Activated CD8-positive, alpha-beta memory T cell treated with anti-CD3 and anti-CD28 coated beads for 1 hour (primary cell): ENCODE measurements at places on chromosomes 1 and 21.

DNA sequence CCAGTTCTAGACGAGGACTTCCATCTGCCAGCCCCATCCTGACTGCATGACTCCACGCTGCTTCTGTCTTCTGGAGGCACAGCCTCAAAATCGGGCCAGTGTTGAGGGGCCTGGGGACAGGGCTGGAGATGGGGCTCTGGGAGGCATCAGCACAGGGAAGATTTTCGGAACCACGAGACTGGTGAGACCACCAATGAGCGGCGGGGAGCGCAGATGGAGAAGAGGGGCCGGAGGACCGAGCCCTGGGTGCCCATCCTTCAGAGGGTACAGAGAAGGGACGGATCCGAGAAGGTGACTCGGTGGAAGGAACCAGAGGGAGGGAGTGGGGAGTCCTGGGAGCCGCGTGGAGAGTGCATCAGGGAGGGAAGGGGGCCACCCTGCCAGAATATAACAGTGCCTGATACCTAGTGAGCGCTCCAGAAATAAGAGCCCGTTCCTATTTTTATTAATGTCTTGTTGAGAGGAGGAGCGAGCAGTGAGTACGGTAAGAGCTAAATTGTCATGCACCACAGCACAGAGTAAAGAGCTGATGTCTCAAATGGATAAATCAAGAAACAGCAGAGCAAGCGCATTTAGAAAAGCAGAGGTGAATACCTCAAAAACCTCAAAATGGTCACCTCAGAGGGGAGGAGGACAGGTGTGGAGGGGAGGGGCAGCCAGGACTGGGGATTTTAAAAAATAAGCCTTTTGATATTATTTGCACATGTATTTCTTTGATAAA, 26.2 kb upstream of the KIF26B start:
- no peak for DNase-seq

DNA sequence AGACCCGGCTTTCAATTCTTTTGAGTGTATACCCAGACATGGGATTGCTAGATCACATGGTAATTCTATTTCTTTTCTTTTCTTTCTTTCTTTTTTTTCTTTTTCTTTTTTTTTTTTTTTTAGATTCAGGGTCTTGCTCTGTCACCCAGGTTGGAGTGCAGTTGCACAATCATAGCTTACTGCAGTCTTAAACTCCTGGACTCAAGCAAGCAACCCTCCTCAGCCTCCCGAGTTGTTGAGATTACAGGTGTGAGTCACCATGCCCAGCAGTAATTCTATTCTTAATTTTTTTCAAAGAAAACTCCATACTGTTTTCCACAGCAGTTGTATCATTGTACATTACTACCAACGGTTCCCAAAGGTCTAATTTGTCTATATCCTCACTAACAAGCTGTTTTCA, 13.5 kb upstream of the RNF186 start:
- no peak for DNase-seq

GRCh38 chr1:198132060-198132781, 24.6 kb upstream of the NEK7 start:
- DNase-seq, result no peak

DNA sequence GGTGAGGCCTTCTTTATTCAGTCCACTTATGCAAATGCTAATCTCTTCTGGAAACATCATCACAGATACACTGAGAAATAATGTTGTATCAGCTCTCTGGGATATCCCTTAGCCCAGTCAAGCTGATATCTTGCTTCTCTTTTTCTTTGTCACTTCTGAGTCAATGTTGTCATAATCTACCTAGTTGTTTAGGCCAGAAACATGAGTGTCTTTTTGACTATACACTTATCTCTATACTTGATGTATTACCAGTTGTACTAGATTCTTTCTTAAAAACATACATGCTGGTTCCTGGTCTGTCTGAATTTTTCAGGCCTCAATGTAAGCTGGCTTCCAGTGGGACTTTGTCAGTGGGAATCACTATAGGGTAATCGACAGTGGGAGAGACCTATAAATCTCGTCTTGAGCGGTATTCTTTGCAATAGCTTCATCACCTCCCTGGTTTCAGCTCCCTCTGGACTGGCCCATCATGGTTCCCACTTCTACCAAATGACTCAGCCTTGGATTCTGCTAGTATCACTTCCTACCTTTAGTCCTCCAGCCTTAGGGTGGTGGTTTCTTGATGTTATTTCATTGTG, 135.2 kb upstream of the CYYR1 start:
- DNase-seq, result no peak

DNA sequence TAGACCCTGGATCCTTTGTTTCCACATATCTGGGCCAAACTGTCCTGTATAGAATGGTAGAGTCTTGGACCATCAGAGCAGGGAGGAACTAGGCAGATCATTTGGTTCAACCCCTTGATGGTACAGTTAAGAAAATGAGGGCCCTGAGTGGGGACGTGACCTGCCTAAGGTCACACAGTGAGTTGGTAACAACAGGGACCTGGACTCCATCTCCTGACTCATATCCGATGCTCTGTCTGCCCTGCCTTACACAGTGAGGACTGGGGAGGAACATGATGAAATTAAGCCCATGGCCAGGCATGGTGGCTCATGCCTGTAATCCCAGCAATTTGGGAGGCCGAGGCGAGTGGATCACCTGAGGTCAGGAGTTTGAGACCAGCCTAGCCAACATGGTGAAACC, 440.2 kb downstream of the PTPRU start:
- DNase-seq, result no peak

DNA sequence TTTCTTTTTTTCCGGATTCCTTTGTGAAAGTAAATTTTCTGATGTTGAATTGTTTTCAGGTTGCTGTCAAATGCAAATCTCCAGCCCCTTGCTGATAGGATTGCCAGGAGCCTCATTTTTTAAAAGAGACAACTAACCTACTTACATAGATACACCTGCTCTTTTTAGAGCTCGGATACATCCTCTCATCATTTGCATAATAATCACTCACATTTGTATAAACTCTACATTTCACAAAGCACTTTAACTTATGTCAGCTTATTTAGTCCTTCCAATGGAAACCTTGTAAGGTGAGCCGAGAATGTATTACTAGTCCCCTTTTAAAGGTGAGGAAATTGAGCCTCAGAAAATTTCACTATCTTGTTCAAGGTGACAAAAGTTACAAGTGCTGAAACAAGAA, 84.8 kb downstream of the KCTD3 start:
- DNase-seq, result no peak

DNA sequence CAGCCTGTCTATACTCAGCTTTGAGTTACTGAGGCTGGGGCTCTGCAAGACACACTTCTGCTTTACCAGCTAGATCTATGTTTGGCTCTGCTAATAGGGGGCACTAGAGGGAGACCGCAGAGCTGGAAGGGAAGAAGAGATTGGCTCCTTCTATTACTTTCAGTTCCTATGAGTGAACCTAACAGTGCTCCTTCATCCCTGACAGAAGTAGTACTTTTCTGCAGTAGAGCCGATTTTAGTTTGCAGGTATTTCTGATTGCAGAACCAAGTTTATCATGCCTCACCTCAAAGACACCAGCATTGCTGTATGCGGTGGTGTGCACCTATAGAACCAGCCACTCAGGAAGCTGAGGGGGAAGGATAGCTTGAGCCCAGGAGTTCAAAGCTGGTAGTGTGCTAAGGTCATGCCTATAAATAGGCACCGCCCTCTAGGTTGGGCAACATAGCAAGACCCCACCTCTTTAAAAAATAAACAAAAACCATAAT, 5.7 kb upstream of the ZDHHC18 start:
- DNase-seq, result no peak

DNA sequence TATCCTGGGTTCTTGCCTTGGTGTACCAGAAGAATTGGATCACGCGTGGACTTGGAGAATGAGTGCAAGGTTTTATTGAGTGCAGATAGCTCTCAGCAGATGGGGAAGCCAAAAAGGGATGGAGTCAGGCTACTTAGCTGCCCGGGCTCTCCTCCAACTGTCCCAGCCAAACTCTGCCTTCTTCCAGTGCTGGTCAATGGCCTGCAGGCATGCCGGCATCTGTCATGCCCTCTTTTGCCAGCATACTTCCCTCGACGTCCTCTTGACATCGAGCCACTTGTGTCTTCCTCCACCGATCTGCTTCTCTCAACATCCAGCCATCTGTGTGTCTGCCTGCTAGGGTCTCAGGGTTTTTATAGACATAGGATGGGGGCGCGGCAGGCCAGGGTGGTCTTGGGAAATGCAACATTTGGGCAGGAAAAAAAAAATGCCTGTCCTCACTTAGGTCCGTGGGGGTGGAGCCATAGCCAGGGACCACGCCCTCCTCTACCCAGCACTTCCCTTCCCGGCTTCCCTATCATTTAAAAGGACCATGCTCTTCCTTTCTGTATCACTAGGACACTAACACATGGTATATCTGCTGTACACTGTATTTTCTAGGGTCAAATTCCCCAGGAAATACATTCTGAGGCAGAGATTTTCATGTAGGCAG, 47.0 kb upstream of the BCAR3 start:
- no peak for DNase-seq

GRCh38 chr1:208025031-208025430, 114.1 kb upstream of the CD34 start:
- no peak for DNase-seq

DNA sequence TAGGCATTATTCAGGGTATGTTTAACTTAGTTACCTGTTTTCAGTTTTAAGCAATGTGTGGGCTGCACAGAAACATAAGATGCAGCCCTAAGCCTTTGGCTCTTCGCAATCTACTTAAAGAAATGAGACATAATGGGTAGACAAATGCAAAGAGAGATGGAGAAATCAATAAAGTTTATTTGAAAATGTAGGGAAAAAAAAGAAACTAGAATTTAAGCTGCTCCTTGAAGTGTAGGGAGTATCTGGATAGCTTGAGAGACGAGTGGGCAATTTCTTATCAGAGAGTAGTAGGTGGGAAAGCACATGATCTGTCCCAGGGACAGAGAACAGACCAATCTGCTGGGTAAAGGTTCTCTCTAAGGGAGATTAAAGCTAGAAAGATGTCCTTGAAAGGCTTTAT, 8.9 kb downstream of the WNT2B start:
- no peak for DNase-seq

DNA sequence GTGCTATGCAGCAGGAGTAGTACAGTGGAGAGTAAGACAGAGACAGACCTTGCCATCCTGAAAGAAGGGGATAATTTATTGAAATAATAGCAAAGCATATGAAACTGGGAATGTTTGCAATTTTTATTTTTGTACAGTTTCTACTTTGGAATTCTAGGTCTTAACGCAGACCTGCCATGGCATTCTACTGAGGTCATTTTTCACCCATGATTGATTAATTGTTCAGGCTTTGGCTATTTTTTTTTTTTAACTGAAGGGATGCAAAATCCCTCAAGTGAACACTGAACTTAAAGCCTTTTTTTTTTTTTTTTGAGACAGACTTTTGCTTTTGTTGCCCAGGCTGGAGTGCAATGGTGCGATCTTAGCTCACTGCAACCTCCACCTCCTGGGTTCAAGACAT, 27.1 kb downstream of the MTF2 start:
- no peak for DNase-seq

GRCh38 chr1:220796530-220796929, 9.8 kb downstream of the MTARC1 start:
- no peak for DNase-seq

- DNase-seq, result no peak
Measured at GRCh38 chr1:244709476-244710368, 56.8 kb downstream of the DESI2 start.

DNA sequence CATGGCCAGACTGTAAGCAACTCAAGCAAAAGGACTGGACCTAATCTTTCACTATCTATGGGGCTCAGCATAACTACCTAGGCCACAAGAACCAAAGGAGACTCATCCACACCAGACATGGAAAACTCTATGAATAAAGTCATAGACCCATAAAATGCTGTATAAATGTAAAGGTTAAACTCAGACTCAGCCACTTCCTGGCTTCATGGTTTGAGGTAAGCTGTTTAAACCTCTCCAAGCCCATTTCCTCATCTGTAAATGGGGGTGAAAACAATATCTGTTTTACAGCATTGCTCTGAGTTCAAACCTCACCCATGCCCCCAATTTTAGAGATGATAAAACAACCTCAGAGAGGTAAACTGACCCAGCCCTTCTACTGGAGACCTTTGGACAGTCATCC, 4.0 kb upstream of the SMIM12 start:
- no peak for DNase-seq

DNA sequence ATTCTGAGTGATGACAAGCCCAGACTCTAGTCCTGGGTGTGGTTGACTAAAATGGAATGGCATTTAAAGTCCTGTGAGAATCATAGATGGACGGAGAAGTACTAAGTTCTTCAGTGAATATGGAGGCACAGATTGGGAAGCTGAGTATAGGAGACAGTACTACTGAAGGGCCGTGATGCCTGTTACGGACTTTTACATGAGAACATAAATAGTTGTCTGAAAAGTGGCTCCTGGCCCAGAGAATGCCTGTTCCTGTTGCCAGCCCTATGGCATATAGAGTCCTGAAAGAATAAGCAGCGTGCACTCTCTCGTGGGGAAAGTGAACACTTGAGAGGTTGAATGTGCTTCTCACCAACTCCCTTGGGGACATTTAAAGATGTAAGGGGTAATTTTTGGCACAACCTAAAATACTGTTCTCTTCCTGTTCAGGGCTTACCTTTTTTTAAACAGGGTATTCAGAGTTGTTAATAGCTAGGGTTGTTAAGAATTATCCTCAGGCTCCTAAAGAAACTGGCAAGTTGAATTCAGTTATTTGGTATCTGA, 20.4 kb downstream of the CCT8 start:
- DNase-seq, result no peak

DNA sequence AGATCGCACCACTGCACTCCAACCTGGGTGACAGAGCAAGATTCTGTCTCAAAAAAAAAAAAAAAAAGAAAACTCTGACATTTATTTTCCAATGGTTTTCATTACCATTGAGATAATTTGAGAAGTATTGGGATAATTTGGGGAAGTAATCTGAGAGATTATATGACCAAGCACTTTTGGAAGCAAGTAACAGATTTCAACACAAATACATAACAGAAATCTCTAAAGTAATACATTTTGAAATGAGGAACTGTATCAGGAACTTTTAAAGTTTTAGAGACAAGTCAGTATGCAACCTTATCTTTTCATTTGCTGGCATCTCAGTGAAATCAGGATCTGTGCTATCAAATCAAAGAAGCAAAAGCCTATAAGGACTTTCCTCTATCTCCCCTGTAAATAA, 25.4 kb upstream of the SLC16A1 start:
- DNase-seq, result no peak

- DNase-seq, result no peak
Measured at GRCh38 chr1:3355894-3356826, 98.3 kb upstream of the ARHGEF16 start.

DNA sequence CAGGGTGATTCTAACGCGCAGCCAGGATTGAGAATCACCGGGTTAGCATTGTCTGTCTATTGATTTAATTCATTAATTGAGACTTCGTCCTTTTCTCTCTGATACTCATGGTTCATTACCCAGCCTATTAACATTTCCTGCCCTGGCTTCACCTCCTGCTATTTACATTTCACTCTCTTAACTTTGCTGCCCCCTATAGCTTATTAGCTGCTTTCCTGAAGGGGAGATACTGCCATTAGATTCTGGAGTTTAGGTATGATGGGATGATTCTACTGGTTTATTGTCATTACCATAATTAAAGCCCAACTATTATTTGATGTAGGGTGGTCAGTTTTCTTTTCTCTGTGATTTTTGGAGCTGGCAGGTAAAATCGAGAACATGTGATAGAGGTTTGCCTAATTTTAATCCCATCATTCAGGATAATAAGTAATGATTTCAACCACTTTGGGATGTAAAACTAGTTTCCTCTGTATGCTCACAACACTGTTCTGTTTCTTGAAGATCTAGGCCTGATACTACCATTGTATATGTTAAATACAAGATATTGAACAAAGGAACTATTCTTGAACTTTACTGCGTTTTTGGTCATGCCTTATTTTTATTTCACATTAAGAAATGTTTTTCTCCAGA, 6.4 kb downstream of the PPP2R5A start:
- DNase-seq, result no peak
